ENCODE measurements at places on chromosomes 6 and 20.

GRCh38 chr6:119960036-119960435 lies 610.5 kb upstream of the MAN1A1 start:
- no peak for DNase-seq

GRCh38 chr6:54188846-54189245 lies 77.6 kb downstream of the MLIP start:
- DNase-seq, result no peak

DNA sequence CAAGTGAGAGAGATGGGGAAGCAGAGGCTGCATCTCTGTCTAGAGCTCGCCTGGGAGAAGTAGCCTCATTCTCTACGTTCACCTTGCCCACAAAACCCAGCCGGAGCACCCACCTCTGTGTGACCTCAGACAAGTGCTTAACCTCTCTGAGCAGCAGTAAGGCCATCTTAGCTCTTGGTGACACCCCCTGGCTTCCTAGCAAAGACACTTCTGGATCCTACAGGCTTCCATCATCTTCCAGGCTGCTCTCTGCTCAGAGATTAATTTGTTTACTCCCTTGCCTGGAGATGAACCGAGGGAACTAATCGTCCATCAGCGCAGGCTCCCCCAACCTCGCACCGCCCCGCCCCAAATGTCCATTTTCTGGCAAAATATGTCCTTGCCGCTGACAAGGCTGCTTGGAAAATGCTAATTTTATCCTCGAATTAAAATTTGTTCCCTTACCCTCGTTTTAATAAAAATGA lies 24.0 kb upstream of the CTNNBL1 start:
- no peak for DNase-seq

GRCh38 chr6:106056060-106056745 lies 29.9 kb upstream of the PRDM1 start:
- no peak for DNase-seq

DNA sequence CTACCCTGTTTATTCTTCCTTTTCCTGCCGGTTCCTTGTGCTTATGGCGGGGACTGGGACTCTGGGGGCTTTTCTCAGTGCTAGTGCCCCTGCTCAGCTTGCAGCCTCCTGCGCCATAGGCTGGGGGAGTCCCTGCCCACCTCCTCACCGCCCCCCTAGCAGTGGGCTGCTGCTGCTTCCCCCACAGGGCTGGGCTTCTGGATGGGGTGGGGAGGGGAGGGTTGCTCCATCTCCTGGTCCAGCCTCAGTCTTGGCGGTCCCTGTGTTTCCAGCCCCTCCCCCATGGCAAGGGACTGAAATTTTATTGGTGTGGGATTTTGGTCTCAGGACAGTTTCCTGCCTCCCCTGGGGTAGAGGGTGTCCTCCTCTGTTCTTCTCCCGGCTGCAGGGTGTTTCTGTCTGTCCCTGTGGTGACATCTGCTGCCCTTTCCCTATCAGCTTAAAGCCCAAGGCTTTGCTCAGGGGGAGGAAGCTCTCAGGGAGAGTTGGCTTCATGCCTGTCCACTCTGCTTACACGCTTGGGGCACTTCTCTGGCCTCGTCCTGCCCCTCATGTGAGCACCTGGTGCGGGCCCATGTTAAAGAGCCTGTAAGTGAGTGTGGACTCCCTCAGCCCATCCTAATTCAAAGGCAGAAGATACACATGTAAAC lies 100.6 kb downstream of the HIVEP1 start:
- DNase-seq, result no peak

DNA sequence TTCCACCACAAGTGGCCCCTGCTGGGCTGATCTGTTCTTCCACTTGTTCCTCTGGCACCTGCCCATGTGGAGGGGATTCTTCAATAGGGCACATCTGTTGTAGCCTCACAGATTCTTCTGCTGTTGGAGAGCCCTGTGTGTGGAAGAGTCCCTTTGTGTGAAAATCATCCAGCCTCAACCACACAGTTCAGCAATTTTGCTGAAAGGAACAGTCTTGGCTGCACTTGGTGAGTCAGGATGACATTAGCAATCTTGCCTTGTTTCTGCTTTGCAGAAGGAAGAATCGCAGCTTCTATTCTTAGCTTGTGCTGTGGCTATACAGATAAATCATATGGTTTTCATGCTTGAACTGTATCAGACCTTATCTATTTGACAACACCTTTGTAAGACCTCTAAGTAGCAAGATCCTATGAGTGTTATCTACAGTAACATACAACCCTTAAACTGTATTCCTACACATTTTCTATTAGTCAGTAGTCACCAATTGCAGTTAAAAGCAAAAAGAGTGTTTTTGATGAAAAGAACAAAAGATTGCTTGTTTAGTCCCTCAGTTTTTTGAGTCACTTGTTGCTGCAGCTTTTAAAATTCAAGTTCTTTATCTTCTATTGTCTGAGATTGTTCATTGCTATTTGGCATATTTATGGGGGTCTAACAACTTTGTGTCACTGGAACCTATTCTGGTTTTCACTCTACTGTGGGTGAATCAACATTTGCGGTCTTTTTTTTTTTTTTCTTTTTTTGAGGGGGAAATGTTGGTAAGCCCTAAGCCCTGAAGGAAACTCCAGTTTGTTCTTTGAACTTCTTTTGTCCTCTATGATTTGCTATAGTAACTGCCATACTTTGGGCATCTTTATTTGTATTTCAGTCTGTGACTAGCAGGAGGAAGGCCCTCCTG lies 231.6 kb downstream of the TFAP2B start:
- DNase-seq, result no peak

DNA sequence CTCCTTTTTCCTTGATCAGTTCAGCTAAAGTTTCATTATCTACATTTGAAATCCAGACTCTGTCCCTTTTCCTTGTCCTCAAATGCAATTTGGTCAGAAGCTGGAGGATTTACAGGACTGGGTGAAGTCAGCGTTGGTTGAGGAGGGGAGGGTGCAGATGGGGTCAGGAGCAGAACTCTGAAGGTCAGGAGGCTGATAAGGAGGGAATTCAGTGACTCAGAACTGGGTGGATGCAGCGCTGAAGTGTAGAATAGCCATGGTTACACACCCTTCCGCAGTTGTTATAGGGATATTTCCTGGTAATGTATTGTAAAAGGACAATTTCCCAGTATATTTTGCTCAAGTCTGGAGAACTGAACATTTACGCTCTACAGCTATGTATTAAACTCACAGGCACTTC lies 133.1 kb upstream of the FOXA2 start:
- no peak for DNase-seq

DNA sequence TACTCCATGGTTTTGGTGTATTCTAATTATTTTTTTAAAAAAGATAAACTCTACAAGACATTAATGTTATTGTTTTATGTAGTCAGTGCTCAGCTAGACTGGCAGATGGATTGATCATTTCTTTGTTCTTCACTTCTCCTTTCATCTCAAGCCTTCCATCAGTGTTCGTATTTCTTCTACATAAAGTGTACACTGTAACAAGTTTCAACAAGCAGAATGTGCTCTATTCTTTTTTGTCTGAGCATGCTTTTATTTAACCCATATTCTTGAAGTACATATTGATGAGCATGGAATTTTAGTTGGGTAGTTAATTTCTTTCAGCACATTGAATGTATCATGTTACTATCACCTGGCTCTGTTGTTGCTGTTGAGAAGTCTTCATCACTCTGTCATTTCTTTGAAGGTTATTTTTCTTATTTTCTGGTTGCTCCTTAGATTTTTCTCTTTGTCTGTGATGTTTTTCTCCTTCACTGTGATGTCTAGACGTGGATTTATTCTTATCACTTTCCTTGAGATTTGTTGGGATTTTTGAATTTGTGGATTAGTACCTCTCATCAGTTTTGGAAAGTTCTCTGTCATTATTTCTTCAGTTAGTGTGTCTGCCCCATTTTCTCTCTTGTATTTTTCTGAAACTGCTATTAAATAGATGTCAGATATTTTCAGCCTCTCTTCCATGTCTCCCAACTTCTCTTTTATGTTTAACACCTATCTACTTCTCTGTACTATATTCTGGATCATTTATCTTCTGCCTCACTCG lies 48.5 kb downstream of the TGM2 start:
- DNase-seq, result no peak

DNA sequence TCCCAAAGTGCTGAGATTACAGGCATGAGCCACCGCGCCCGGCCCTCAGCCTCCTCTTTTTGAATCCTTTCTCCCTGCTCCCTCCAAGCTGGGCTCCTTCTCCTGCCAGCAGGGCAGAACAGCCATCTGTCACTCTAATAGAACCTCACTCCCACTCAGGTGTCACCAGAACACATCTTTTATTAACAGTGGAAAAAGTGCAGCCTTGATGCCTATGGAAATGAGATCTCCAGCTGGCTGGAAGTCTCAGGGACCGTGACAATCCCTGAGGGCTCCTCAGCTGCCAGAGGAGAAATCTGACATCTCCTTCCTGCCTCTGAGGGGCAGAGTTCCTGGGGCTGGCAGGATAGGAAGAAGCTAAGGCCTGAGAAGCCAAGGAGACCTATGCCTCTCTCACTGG lies 28.0 kb downstream of the TMC2 start:
- DNase-seq, result no peak

DNA sequence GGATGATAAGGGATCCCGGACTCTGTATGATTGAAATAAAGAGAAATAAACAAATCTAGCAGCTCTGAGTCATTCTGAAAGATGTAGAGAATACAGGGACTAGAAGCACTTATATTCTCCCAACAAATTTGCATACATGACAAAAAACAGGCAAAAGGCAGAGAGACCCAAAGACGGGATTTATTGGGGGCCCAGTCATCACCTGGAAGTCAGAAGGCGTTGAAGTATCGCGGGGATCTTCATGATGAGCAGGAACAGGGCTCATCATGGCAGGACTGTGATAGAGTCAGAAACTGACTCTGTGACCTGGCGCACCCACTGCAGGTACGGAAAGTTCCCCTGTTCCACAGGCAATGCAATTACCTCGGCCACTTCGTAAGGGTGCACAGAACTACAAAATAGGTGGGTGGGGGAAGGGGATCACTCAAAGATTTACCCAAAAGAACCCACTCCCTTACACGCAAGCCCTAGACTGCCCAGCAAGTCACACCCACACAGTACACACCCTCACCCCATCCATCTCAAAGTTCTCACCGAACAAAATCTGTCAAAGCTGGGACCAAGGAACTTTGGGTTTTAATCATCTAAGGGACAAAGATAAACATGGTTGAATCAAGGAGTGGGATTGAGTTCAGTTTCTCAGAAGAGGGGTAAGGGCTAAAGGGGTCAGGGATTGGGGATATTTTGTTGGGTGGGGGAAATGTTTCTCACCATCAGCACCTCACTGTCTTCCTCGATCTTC lies 1.4 kb downstream of the CUTA start:
- DNase-seq, result no peak

DNA sequence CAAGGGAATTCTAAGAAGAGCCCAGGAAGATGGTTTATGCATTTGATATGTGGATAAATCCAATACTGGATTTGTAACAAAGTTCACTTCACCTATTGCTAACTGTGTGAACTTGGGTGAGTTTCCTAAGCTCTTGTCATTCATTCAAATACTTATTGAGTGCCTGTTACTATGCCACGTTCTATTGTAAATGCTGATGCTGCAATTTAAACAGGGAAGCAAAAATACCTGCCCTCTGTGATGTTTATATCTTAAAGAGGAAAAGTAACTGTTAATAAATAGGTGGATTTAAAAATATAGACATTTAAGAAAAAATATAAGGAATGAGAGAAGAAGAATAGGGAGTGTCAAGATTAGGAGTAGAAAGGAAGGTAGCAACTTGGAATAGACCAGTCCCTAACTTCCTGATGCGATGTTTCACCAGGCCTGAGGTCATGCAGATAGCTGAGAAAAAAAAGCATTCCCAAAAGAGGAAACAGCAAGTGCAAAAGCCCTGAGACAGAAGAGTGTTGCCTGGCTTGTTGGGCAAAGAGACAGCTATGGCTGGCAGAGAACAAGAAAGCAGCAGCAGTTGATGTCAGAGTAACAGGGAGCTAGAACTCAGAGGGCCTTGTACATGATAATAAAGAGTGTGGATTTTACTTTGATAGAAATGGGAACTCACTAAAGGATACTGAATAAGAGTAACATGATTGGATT lies 54.3 kb upstream of the TCF21 start:
- DNase-seq, result no peak

DNA sequence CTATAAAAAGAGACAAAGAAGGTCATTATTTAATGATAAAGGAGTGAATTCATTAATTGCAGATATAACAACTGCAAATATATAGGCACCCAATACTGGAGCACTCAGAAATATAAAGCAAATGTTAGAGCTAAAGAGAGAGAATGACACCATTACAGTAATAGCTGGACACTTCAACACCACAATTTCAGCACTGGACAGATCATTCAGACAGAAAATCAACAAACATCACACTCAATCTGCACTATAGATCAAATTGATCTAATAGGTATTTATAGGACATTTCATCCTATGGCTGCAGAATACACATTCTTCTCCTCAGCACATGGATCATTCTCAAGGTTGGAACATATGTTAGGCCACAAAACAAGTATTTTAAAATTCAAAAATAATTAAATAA lies 72.7 kb downstream of the MAP7 start:
- no peak for DNase-seq

- DNase-seq, result no peak
Measured at GRCh38 chr6:157123234-157123633, 200.1 kb downstream of the TMEM242 start.

DNA sequence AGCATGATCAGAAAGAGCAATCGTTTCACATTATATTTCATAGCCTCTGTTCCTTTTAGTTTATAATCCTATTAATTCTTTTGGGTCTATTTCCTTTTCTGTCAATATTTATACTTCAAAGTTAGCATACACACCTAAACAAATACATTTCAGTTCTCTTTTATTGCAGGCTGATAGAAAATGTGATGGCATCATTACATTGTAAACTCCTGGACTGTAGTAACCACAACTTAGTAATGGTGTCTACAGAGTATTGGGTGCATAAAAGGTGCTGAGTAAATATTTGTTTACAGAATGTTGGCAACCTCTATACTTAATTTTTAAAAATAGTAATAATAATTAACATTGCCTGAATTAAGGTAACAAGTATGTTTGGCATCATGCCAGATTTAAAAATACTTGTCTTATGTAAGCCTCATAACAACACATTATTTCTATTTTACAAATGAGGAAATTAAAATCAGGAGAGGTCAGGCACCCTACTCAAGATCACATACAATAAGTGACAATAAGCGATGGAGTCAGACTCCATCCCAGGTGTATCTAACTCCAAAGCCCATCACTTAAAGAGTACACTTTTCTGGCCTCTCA lies 195.0 kb downstream of the UBE3D start:
- no peak for DNase-seq

DNA sequence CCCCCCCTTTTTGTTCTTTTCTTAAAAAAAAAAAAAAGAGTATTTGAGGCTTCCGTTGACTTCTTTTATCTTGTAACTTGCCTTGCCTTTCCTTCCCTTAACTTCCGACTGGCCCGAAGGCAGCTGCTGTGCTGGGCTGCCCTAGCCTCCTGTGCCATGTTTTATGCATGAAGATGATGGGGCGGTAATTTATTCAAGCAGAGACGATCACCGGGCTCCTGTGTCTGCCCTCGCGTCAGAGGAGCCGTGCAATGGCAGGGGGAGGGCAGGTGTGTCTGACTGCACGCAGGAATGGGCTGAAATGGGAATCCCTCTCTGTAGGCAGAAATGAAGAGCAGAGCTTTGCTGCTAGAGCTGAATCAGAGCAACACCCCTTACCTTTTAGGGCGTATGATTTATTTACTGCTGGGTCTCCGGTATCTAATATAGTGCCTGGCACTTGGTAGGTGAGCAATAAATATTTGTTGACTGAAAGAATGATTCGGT lies 106.3 kb upstream of the RIPOR2 start:
- DNase-seq, result no peak

All from stimulated activated CD8-positive, alpha-beta memory T cell treated with anti-CD3 and anti-CD28 coated beads, Interleukin-2, amount 100 ng/mL, for 1 hour (primary cell).